ENCODE measurements at places on chromosomes 2 and 18. TPM values are rescaled to one million over a fixed set of nuclear protein-coding genes. Genes with fewer than 3 reads are reported as not detected.

The CTNNA2 gene
- total RNA-seq, result 3.8 TPM

The MEX3C gene
- total RNA-seq, result 20.2 TPM

The DSG1 gene
- total RNA-seq, result not detected

- no peak for DNase-seq
These were observed 15.2 kb upstream of the SCYGR1 start for GRCh38 chr2:227402959-227403358.

GRCh38 chr2:203748331-203749126 is 42.1 kb downstream of the CD28 start:
- no peak for DNase-seq

- DNase-seq, result no peak
These were observed 200.9 kb downstream of the SETBP1 start for GRCh38 chr18:44881461-44882162.

All from sigmoid colon (tissue), 7 donors.